ENCODE measurements at places on chromosomes 3 and 15.

DNA sequence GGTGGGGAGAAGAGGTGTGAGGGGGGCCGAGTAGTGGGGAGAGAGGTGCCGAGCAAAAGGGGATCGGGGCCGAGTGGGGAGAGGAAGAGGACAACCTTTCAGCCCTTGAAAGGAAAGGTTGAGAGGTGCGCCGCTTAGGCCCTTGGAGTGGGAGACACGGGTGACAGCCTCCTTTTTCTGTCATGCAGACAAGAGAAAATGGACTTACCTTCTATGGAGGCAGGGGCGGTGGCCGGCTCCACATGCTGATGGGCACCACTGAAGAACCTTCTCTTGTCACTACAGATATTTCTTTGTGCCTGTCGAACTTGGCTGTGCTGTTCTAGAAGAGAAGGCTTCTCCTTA, 421 bp downstream of the KLHL18 start:
- DNase-seq, result no peak

- no peak for DNase-seq
These were observed 6.0 kb upstream of the HERC1 start for GRCh38 chr15:63839722-63840121.

GRCh38 chr3:191775451-191776233, 314.7 kb downstream of the PYDC2 start:
- no peak for DNase-seq

DNA sequence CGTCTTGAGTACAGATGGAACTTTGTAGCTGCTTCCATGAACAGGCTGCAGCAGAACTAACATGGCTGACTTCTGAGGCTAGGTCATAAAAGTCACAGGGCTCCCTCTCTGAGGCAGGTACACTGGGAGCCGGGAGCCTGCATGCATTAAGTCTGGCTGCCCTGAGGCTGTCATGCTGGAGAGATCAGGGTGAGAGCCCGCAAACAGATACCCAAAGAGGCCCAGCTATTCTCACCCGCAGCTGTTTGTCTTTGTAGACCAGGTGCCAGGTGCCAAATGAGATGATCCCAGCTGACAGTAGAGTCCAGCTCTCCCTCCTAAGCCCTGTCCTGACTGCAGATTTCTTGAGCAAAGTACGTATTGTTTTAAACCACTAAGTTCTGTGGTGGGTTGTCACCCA, 8.6 kb upstream of the SLCO3A1 start:
- DNase-seq, result no peak

GRCh38 chr3:127177226-127177625, 15.7 kb upstream of the PRR23E start:
- DNase-seq, result no peak

DNA sequence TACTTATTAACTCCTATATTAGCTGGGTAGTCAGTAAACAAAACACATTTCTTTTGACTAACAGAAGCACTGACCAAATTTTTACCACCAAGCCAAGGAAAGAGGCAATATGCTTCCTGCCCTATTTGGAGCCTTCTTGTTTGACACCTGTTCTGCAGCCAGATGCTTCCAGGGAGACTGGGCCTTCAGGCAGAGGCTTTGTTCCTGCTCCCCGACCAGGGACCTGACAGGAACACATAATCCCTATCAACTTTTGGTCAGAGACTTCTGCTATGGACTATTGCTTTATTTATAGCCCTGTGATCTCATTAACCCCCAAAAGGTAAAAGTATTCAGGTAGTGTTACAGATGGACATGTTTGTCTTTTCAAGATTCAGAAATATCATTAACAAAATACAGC, 541.3 kb downstream of the NTRK3 start:
- DNase-seq, result no peak

DNA sequence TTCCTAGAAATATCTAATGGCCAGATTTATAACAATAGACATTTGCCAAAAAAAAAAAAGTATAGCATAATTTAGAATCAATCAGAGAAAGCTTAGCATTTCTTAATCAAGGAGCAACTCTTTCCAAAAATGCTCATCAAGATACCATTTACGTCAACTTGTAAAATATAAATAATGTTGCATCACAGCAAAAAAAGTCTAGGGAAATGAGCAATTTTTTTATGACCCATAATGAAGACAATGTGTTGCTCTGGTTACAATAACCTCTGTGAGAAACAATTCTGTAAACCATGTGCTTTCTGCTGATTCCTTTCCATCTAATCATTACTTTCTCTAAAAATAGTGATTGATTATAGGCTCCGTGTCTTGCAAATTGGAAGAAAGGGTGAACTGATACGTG, 36.3 kb downstream of the KBTBD8 start:
- DNase-seq, result no peak

DNA sequence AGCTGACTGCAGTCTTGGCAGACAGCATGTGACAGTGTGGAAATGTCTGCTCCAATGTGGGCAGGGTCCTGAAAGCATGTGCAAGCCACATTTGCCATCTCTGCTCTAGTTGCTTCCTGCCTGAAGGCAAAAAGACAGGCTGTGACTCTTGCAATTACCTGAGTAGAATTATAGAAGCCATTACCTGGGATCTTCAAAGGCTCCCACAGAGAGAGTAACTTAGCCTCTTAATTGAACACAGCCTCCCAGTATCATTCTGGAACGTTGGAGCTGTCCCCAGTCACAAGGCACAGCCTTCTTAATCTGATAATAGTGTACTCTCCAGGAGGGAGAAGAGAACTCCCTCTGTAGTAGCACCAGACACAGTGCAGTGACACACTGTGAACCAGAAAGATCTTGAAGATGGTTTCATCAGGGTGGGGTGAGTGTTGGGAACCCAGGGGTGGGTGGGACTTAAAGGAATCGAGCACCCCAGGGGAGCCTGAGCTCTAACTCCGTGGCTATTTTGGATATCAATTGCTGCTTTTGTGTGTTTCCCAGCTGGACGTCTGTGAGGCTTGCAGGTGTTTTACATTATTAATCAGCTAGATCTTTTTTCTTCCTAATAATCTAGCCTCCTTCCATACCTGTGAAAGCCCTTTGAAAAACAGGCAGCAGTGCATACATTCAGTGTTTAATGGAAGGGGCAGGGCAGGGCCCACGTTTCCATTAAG, 40.6 kb upstream of the GLCE start:
- DNase-seq, result no peak

DNA sequence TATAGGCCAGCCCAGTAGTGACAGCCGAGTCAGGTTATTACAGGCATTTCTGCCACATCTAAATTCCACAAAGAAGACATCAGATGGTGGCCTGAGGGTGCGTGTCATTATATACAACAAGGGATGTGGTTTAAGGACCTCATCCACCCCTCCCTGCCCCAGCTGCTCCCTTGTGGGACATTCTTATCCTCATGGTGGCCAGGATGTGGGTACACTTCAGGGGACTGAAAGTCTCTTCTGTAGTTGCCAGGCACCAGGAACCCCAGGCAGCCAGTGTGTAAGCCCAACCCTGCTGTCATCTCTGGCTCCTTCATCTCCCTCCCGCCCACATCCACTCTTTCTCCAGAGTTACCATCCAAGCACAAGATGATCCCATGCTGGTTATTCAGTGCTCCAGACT, 224.9 kb upstream of the TOPAZ1 start:
- DNase-seq, result no peak

- peak; percentile 56 for DNase-seq
These were observed at the start of gene C3orf70 for GRCh38 chr3:185152410-185153170. C3orf70 (minus strand) TSS chr3:185153060; CDS start chr3:185152823, 237 bp downstream.

GRCh38 chr3:128311441-128311844, 155.2 kb downstream of the DNAJB8 start:
- DNase-seq, result no peak

DNA sequence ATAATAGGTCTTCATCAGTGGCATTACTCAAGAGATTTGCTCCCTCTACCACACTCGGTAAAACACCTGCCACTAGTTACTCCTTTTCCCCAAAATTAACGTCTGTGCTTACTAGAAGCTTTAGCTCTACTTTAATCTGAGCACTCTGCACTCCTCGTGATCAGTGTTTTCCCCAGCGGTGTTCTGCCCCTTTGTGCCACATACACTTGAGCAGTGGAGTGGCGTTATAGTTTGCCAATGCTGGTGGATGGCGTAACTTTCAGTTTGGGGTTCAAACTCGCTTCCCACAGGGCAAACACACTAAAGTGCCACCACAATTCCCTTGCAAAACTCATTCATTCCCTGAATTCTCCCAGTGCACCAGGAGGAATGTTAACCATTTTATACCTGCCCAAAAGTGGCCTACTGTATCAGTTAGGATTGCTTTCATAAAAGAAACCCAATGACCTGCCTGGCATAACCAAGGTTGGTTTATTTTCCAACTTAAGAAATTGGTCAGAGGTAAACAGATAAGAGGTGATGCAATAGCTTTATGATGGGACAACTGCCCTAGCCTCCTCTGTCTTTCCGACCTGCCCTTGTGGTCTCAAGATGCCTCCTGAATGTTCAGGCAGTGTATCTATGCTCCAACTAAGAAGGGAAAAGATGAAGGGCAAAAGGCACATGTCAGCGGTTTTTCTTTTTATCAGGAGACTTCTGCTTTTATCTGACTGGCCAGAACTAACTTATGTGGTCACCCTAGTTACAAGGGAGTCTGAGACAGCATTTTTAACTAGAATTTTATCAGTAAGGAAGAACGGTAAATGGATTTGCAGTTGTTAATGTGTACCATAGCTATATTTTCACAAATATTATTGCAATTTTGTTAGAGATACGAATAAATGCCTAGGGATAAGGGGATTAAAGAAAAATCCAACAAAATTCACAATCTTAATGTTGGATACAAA, 83.9 kb downstream of the FSIP1 start:
- no peak for DNase-seq
